ENCODE measurements at places on chromosomes 1 and 21.

DNA sequence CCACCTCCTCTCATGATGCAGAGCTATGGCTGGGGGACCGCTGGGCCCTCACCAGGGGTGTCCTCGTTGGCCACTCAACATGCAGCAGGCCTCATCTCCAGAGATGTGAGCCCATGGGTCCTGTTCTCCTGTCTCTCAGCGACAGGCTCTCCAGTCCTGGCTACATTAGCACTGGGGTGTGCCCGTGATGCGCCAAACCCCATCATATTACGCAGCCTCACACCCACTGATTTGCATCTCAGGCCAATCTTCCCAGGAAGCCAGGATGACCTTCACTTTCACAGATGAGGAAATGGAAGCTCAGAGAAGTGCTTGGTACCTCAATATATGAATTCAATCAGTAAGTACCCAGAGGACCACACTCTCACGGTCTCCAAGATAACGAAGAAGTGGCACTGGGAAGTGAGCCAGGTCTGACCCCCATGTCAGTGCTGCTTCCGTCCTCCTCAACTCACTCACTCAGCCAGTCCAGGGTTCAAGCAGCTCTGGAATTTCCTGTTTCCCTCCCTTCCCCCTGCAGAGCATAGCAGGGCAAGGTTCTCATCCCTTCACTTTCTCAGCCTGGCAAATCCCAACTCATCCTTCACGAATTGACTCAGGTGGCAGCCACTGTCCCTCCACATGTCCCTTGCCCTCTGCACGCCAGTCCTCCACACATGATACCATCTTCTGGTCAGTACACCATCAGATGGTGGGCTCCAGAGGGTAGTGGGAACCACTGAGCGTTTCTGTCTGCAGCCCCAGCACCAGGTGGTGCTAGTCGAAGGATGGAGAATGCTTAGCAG, 28.9 kb upstream of the EVA1B start:
- DNase-seq = no peak

DNA sequence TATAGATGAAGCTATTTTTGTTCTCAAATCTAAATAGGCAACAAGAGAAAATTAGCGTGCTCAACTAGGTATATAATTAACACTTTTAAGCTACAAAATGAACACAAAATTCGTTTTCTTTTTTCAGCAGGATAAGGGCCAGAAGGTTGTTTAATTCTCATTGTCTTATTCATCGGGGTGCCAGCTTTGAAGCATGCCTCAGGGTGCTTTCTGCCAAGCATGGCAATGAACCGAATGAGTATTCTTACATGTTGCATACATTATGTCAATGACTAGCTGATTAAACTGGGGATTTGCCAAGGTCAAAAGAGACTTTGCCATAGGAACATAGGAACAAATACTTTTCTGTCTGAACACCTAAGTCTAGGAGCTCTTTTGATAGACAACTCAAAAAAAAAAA, 102.0 kb upstream of the MAP1LC3C start:
- no peak for DNase-seq

- DNase-seq = no peak
Observed at GRCh38 chr1:13764588-13765332, 64.8 kb downstream of the PRDM2 start.

DNA sequence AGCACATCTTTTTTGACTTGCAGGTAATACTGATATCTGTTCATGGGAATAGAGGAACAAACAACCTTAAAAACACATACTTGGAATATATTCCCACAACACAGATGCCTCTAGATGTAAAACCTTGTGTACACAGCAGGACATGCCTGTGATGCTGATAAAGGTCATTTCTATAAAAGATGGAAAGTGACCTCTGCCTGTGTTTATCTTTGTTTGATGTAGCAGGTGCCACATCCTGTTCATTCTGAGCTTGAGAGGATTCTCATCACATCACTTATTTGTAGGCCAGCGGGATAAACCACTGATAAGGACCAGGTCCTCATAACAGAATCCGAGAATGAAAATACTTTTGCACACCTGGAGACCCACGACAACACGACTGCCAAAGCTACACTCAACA, 133.7 kb downstream of the SMYD2 start:
- no peak for DNase-seq

GRCh38 chr1:147527941-147528936, 13.1 kb upstream of the BCL9 start:
- no peak for DNase-seq

GRCh38 chr1:228861832-228862180, 126.5 kb downstream of the RHOU start:
- DNase-seq = no peak

- no peak for DNase-seq
Observed at GRCh38 chr1:243267914-243268653, 12.2 kb downstream of the SDCCAG8 start.

DNA sequence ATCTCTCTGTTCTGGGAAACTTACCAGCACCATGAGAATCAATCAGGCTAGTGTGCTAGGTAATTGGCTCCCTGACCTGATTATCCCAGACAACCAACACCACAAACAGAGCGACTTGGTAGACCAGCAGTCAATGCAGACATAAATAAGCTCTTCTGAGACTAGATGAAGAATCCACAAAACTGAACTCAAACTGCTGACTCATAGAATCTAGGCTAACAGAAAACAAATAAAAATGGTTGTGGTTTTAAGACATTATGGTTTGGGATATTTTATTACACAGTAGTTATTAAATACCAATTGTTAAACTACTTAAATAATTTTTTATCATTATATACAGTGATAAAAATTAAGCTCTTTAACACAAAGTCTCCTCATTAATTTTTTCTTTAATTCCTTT, 535.7 kb downstream of the COL11A1 start:
- DNase-seq = no peak

- no peak for DNase-seq
Observed at GRCh38 chr1:192461684-192462083, 113.9 kb upstream of the RGS1 start.

DNA sequence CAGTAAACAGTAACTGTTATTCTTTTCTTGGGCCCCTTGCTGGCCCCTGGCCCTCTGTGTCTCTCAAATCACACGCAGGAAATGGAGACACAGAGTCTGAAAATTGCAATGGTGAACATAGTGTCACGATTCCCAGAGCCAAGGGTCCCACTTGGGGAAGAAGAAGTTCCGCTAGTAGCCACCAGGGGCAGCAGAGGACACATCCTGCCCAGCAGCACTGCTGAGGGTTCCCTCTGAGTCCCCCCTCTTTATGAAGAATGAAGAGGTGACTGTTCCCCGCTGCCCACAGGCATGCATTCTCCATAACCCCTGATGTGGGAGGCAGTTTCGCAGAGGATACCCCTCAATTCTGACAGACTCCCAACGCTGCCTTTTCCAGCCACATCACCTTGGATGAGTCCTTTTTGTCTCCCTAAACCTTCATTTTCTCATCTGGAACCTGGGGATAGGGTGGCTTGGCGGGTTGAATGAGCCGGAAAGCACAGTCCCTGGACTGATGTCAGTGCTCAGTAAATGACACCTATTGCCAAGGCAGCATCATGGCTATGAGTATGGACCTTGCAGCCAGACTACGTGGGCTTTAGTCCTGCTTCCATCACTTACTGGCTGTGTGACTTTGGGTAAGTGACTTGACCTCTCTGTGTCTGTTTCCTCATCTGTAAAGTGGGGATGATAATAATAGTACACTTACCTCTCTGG, 238.0 kb upstream of the TMEM51 start:
- peak; percentile 33 for DNase-seq

DNA sequence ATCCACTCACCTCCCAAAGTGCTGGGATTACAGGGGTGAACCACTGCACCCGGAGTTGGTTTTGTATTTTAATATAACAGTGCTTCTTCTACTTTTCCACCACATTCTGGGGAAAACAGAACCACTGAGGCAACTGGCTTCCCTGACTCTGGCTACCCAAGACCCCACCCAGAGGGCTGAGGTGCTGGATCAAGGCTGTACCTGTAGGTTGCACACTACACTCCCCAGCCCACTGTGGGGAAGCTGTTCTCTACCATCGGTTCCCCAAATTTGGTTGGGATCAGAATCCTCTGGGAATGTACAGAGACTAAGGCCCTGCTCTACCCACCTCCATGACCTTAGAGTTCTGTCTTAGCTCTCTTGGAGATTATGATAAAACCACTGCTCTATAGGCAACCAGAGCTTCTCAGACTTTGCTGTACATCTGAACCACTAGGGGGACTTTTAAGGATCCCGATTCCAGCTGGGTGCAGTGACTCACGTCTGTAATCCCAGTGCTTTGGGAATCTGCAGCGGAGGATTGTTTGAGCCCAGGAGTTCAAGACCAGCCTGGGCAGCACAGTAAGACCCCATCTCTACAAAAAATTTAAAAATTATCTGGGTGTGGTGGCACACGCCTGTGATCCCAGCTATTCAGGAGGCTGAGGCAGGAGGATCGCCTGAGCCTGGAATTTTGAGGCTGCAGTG, 51.6 kb downstream of the GNG4 start:
- no peak for DNase-seq

DNA sequence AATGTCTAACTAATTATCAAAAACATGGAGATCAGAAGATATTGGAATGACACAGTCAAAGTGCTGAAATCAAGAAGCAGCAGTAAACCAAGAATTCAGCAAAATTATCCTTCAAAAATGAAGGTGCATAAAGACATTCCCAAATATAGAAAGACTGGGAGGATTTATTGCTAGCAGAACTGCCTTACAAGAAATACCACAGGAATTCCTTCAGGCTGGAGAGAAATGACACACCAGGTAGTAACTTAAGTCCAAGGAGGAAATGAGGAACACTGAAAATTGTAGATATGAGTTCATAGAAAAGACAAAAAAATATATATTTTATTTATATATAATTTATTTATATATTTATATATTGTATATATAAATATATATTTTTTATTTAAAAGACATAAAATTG, 217.2 kb downstream of the RPS6KC1 start:
- no peak for DNase-seq

- DNase-seq = no peak
Observed at GRCh38 chr1:1603671-1604373, 3.9 kb upstream of the FNDC10 start.

- DNase-seq = no peak
Observed at GRCh38 chr1:15702722-15703550, 18.8 kb downstream of the PLEKHM2 start.

DNA sequence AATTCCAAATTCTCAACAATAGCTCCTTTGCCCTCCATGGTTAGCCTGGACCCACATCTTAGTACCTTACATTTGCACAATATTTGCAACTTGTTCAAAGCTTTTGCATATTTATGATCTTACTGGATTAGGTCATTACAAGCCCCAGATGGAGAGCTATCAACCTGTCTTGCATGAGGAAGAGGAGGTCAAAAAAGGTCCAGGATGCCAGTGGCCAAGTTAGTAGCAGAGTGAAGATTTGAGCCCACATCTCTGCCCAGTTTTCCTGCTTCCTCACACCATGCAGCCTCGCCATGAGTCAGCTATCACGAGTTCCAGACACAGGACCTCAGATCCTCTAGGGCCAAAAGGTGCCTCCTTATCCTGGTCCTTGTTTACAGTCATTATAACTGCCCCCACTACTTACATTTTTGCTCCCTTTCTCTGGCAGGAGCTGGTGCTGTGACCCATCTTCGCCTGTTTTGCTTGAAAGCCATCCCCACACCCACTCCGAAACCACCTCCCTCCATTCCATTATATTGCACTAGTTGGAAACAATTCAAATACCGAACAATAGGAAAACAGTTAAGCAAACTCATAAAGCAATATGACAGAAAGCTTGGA, 5.0 kb upstream of the AHCYL1 start:
- DNase-seq = no peak

DNA sequence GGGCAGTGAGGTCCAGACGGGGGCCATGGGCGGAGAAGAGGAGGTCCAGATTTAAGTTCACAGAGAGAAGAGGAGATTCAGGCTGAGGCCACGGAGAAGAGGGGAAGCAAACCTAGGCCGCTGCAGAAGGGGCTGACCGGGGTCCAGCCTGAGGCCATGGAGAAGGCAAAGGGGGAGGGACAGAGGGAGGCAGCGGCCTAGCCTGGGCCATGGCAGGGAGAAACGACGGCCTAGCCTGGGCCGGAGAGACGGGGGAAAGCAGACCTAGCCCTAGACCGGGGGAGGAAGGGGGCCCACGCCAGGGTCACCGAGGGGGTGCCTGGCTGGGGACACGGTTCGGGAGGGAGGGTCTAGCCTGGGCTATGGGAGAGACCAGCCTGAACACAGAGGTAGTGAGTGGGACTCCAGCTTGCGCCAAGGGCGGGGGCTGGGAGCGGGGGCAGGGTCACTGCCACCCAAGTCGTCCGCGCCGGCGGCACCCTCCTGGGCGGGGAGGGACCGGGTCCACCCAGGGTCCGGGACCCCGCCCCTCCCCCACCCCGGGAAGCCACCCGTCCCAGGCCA, 459 bp downstream of the CAPZB start:
- DNase-seq = no peak

- no peak for DNase-seq
Observed at GRCh38 chr1:224133741-224134299, 19.9 kb downstream of the FBXO28 start.

DNA sequence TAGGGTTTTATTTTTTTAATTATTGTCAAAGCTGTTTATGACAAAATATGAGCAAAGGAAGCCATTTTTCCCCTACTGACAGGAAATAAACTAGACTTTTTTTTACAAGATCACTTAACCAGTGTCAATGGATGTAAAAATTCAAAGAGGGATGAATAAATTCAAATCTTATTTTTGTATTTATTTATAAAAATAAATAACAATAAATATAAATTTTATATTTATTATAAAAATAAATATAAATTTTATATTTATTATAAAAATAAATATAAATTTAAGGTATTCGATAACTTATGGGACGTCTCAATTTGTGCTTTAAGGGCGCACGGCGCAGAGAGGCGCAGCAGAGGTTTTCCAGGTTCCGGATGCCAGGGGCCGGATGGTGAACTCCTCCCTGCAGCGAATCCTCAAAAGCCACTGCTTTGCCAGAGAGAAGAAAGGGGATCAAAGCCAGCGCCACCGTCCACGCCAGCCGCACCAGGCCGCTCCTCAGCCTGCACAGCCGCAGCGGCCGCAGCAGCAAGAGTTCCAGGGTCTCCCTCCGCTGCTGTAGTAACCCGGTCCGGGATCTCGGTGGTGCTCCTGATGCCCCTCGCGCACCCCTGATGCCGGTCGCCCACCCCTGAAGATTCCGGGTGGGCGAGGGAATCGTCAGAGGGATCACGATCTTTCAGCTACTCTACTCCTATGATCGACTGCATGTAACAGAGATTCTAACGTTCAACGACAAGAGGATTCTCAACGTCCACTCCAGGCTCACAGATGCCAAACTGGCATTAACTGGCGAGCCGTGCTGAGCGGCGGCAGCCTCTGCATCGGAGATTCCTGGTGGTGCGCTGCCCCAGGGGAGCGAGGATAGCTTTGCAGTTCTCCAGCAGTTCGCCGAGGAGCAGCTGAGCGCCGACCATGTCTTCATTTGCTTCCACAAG, 28.5 kb upstream of the RLF start:
- DNase-seq = no peak

- DNase-seq = no peak
Observed at GRCh38 chr1:38231941-38232340, 185.3 kb upstream of the POU3F1 start.
